ENCODE measurements at places on chromosomes 16 and 17.

GRCh38 chr17:6589266-6589946 is 33.1 kb upstream of the PITPNM3 start:
- DNase-seq: no peak

DNA sequence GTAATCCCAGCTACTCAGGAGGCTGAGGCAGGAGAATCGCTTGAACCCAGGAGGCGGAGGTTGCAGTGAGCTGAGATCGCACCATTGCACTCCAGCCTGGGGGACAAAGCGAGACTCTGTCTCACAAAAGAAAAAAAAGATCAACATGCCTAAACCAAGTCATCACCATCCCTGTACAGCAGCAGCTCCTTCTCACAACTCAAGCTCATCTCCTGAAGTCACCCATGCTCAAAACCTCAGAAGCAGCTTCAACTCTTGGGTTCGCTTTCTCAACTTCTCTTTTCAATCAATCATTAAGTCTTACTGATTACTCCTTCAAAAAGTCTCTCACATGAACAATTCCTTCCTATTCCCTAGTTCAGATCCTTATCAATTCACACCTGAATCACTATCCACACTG is 31.3 kb downstream of the PHLPP2 start:
- DNase-seq: no peak

DNA sequence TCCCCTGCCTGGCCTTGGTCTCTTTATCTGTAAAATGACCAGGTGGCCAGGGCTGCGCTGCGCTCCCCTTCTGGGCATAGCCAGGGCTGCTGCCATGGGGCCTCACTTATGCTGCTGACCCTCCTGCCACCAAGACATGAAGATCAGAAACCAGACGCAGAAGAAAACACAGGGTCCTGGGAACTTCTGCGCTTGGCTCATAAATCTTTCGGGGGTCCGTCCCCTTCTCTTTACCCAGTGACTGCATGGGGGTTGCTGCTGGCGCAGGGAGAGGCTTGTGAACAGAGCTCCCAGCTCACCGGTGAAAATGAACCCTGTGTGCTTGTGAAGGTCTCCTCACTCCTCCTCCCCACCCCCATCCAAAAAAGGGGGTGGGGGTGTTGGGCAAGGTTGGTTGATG is 5.7 kb upstream of the FOXL1 start:
- no peak for DNase-seq

DNA sequence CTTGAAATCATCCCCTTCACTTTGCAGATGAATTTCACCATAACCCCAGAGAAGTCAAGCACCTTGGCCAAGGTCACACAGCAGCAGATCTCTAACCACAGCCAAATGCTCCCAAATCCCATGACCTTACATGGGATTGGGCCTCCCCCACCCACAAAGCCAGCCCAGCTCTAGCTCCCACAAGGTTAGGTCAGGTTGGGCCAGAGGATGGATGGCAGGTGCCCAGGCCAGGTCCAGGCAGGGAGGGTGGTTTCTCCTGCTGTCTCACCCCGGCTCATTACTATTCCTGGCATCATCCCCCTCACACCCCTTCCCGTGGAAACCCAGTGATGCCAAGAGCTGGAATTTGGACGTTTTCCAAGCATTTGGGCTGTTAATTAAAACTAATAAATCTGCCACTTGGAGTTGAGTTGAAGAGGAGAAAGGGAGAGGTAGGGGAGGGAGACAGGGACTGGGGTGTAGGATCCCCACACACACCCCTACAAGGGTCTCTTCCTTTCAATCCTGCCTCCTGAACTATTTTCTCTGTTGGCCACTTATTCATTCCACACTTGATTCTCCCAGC is 181.6 kb downstream of the TMEM132E start:
- no peak for DNase-seq

DNA sequence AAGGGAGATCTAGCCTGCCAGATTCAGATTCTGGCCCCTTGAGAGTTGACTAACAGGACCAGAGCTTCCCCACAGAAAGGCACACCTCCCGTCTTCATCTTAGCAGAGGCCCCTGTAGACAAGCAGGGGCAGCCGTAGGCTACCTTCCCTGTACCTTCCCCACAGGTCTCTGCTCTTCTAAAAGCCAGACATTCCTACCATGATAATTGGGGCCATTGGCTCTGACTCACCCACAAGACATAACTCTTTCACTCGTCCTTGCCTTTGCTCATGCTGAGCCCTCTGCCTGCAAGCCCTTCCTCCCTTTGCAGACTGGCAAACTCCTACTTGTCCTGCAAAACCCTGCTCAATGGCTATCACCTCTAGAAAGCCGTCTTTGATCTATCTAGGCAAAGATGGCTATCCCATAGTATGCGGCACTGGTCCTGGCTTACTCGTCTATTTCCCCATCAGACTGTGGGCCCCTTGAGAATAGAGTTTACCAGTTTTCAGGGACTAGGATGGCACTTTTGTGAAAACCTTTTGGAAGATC is 43.8 kb downstream of the PIMREG start:
- DNase-seq: no peak

- DNase-seq: no peak
Measured at GRCh38 chr16:15599303-15600070, 43.5 kb downstream of the MARF1 start.

DNA sequence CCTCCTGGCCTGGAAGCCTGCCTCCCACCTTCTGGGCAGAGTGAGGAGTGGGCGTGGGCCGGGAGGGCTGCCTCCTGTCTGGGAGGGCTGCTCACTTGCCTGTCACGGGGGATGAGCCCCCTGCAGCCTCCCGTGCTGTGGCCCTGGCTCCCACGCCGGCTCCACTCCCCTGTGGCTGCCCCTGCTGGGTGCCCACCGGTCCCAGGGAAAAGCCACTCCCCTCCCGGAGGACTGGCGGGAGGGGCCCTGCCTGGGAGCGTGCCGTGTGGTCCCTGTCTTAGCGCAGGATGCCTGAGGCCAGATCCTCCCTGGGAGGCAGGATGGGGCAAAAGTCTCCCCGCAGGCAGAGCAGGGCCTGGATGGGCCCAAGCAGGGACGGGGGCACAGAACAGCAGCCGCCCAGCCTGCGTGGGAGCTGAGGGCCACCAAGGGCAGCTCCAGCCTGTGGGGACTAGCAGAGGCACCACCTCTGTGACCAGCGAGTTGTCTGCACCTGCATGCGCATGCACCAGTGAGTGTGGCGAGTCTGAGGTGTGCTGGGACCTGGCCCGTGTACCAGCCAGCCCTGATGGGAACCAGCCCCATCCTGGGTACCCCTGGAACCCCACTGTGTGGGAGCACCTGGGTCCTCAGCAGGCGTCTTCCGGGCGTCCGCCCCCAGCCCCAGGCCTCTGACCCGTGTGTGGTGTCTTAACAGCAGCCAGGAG is 339.9 kb downstream of the SEC14L1 start:
- DNase-seq: no peak

GRCh38 chr16:10552998-10553491 is 27.4 kb downstream of the EMP2 start:
- DNase-seq: peak; percentile 59

DNA sequence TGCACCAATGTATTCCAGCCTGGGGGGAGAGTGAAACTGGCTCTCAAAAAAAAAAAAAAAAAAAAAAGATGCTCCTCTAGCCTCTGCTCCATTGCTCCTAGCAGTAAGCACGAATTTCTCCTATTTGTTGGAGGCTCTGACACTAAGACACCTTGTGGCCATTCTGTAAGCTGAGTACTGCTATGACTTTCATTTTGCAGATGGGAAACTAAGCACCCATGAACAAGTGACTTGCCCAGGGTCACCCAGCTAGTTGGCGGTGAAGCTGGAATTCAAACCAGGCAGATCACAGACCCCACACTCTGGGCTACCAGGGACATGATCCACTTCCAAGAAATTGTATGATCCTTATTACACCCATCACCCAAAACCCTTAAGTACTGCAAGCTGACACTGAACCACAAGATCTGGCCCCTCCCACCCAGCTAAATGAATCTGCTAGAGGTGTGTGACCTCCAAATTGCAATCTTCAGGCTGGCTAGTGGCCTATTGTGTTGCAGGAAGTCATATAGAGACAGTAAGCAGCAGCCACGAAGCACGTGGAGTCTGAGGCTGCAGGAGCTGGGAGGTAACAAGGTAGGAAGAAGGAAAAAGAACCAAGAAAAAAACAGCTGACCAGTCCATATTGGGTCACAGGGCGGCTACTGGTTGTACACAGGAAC is 209.4 kb downstream of the XYLT1 start:
- no peak for DNase-seq

- no peak for DNase-seq
Measured at GRCh38 chr17:41058741-41059140, 1.2 kb downstream of the KRTAP2-3 start.

Data from hematopoietic multipotent progenitor cell treated with erythropoietin and hydrocortisone succinate and interleukin-3 and kit ligand, for 4 days (in vitro differentiated cells).